CD4-positive, alpha-beta T cell treated with Interleukin-6 at 100 ng/mL for 8 hours (primary cell): ENCODE measurements at places on chromosomes 5 and 9.

DNA sequence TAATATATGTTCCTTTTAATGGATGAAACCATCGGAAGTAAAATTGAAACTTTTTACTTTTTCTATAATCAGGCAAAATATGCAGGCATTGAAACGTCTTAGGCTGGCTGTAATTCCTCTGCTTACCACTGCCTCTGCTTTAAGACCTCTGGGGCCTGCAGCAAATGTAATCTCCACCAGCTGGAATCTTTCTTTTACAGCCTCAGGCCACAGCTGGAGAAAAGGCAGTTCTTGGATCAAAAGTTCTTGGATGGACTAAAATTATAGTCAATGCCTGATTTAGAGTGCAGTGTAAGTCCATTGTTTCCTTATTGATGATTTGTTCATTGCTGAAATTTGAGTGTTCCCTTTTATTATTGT is 396.7 kb downstream of the KCTD16 start:
- no peak for DNase-seq

DNA sequence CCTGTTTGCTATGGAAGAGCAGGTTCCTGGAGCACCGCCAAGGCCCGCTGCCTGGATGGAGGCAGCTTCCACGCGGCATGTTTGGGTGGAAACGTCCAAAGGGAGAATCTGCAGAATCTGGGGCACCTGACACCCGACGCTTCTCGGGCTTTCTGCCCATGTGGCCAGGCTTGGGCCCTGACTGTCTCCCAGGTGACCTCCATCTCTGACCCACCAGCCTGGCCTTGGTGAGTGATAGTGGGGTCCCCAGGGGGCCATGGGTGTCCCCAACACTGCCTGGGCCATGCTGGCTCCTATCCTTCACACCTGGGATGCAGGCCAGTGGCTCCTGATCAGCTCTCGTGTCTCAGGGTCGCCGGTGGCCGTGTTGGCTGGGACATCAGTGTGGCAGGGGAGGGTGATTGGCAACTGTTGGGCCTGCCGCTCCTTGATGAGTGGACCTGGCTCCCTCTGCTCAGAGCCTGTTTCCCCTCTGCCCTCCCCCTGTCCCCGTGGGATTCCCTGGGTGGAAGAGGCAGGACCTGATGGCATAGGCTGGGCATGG is 34.0 kb downstream of the GLT6D1 start:
- no peak for DNase-seq

DNA sequence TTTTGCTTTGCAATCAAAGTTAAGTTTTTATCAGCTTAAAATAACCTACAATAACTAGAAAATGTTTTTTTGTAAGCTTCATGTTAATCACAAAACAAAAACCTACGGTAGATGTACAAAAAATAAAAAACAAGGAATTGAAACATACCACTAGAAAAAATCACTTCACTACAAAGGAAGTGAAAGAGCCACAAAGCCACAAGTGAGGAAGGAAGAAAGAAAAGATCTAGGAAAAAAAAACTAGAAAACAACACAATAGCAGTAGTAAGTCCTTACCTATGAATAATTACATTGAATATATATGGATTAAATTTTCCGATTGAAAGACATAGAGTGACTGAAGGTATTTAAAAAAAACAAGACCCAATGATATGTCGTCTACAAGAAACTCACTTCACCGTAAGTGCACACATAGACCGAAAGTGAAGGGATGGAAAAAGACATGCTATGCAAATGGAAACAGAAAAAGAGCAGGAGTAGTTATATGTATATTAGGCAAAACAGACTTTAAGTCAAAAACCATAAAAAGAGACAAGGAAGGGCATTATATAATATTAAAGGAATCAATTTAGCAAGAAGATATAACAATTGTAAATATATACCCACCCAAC is 13.4 kb upstream of the ZDHHC21 start:
- no peak for DNase-seq

DNA sequence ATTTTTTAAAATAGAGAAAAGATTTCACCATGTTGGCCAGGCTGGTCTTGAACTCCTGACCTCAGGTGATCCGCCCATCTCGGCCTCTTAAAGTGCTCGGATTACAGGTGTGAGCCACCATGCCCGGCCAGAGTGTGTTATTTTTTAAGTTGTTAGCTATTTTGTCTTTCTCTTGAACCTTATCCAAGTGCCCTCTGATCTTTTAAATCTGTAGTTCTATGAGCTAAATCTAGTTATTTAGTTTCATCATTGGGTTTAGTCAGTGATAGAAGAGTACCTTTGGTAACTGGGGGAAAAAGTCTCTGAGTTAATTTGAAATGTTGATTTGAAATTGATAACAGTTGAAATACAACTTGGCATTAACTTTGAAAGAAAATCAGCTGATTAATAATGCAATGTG is 88.3 kb downstream of the NNT start:
- DNase-seq: no peak

DNA sequence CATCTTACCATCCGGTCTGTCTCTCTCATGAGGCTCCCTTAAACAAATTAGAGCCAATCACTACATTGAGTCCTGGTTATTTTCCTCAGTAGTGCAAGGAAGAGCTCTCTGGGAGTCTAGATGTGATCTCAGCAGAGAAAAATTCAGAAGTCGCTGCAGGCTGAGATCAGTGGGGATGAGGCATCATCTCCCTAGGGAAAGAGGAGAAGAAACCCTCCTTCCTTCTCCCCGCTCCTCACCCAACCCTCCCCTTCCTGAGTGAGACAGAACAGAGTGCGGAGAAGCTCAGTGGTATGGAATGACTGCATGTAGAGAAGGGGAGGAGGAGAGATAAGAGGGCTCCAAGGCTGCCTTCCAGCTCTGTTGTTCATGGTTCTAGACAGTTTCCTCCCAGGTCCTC is 80.5 kb downstream of the PAPPA start:
- no peak for DNase-seq

DNA sequence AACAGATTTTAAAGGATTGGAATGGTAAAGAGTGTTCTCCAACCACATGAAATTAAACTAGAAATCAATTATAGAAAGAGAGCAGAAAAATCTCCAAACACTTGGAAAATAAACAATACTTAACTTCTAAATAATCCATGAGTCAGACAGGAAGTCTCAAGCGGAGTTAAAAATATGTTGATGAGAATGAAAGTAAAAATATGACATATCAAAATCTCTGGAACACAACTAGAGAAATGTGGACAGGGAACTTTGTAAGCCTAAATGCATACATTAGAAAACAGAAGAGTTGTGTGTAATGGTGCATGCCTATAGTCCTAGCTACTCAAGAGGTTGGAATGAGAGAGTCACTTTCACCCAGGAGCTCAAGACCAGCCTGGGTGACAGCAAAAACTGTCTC is 47.9 kb upstream of the ZNF618 start:
- DNase-seq: no peak

DNA sequence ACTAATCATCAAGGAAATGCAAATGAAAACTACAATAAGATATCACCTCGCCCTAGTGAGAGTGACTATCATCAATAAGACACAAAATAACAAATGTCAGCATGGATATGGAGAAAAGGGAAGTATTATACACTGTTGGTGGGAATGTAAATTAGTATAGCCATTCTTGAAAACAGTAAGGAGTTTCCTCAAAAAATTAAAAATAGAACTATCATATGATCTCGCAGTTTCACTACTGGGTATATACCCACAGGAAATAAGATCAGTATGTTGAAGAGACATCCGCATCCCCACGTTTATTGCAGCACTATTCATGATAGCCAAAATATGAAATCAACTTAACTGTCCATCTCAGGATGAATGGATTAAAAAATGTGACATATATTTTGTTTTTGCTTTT is 31.6 kb upstream of the STK32A start:
- no peak for DNase-seq

DNA sequence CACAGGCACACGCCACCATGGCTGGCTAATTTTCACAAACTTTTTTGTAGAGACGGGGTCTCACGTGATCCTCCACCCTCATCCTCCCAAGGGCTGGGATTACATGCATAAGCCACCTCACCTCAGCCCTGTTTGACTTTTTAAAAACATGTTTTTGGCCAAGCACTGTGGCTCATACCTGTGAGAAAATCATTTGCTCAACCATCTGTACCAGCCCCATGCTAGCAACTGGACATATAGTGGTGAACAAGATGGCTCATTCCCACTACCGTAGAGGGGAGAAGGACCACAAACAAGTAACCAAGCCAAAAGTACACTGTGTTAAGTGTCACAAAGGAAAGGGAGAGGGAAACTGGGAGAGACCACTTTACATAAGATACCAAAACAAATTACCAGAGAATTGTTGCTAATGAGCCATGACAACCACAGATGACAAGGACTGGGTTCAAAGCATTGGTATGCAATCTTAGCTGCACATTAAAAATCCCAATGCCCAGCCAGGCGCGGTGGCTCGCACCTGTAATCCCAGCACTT is 19.2 kb downstream of the PPP2CA start:
- DNase-seq: no peak

- DNase-seq: no peak
Observed at GRCh38 chr5:135310328-135310989, 88.6 kb downstream of the MACROH2A1 start.

- no peak for DNase-seq
Observed at GRCh38 chr5:171162165-171162564, 146.9 kb upstream of the TLX3 start.

GRCh38 chr5:145701404-145701803 is 133.7 kb downstream of the PRELID2 start:
- DNase-seq: no peak

DNA sequence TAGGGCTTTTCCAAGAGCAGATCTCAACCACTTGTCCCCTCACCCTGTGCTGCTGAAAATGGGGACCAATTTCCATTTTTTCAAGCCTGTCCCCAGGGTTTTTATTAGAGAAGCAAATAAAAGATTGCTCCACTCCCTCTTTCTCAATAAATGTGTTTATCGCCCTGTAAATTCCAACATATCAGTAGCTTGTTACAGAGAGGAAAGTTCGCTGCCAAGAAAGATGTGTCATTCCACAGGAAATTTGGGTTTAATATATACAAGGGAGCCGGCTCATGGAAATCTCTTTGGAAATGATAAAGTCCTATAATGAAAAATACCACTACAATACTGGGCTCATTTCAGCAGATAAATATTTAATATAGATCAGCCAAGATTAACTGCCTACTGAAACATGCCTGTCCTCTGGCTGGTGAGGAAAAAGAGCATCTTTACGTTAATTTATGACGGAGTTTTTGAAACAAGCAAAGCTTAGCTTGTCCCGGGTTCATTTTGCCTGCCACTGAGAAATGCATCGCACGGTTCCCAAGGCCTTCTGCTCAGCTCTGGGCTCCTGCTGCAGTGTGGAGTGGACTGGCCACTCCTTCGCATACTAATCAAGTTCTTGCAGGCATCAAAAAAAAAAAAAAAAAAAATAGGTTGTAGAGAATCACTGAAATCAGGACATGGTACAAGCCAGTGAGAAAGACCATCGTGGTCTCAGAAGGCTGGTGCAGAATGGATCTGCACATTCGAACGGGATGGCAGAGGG is 84.5 kb downstream of the BRINP1 start:
- no peak for DNase-seq

DNA sequence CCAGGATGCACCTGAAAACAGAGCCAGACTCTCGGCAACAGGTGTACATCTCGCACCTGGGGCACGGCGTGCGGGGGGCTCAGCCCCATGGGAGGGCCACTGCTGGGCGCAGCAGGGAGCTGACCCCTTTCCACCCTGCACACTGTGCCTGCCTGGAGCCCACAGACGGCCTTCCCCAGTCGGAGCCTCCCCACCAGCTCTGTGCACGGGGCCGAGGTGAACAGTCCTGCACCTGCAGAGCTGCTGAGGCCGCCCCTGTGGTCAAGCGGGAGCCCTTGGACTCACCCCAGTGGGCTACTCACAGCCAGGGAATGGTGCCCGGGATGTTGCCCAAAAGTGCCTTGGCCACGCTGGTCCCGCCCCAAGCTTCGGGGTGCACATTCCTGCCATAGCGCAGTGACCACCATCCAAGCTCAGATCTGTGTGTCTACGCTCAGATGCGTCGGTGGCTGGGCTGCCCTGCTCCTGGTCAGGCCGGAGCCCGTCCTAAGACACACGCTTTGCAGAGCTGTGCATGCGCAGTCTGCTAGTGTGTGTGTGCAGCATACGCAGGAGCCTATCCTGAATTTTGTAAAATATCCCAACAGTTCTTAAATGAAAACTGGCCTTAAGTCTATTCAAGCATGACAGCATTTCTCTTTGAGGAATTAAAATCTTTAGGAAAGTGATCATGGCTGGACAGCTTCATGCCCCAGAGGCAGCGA is 8.4 kb upstream of the EXOC3 start:
- no peak for DNase-seq

DNA sequence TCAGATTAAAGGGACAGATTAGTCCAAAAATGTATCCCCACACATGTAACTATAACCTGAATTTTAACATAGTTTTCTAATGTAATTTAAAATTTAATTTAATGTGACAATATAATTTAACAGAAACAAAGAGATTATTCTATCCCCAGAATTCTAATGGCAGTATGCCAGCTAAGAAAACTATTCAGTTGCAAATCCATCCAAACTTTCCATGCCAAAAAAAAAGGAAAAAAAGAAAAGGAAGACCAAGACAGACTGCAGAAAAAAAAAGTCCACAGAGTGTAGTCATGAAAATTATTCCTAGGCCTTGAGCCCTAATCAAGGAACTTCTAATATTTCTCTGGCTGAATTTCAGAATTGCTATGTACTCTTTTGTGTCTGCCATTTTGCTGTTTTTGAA is 217.6 kb downstream of the CDH18 start:
- no peak for DNase-seq

DNA sequence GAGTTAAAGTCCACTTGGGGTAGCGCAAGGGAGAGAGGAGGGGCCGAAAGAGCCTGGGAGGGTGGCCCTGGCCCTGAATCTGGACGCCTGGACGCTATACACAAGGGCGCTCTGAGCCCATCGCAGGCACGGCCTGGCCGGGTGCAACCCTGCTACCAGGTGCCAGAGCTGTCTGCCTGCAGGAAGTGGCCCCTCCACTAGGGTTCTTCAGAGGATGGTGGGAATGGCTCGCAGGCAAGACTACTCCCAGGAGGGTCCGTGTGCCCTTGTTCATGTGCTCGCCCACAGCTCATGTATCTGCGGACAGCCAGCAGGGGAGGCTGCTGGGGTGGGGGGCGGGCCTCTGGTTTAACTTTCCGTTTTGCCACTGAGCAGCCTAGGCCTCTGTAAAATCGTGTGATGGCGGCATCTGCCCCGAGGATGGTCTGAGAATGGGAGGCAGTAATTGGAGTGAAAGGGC is 1.4 kb upstream of the NKD2 start:
- DNase-seq: no peak
